IPS DF 6.9 (cell line): ENCODE measurements at places on chromosomes 4 and X.

DNA sequence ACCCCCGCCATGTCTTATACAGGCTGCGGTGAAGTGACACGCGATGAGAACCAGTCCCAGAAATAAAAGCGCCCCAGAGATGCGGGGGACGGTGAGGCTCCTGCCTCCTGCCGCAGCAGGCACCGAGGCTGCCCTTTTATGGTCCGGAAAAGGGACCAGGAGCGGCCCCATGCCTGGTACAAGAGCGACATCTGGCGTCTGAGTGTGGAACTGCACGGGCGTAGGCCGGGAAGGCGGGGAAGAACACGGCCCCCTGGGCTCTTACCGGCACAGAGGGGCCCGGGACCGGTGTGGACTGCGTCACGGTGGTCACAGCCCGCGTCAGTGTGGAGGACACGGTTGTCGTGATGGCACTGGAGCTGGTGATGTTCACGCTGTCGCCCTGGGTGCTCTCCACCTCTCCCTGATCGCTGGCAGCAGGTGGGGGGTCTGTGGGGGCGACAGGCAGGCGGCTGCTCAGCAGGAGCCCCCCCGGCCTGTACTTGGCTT lies 8.9 kb upstream of the RENBP start:
- DNase-seq: no peak

DNA sequence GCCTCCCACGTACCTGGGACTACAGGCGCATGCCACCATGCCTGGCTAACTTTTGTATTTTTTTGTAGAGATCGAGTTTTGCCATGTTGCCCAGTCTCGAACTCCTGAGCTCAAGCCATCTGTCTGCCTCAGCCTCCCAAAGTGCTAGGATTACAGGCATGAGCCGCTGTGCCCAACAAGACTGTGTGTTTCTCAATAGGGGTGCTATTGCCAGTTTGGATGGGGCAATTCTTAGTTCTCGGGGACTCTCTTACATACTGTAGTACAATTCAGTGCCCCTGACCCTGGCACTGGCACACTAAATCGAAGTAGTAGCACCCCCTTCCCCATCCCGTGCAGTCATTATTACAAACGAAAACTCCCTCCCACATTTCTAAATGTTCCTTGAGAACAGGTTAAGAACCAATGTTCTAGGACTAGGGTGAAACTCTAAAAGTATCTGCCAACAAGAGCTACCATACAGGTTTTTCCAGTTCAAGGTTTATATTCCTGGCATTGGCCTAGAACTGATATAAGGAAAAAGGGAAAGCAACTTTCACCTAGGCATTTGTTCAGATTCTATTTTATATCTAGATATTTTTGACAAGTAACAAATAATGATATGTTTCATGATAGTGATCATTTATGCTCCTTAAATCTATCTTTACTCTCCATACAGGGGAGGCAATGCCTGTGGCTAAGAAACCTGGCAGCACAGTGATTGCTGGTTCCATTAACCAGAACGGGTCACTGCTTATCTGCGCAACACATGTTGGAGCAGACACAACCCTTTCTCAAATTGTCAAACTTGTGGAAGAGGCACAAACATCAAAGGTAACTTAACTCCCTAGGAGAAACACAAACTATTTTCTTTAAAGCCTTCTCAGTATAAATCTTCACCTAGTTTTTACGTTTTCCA lies 50.4 kb upstream of the PGAM4 start:
- DNase-seq: no peak

DNA sequence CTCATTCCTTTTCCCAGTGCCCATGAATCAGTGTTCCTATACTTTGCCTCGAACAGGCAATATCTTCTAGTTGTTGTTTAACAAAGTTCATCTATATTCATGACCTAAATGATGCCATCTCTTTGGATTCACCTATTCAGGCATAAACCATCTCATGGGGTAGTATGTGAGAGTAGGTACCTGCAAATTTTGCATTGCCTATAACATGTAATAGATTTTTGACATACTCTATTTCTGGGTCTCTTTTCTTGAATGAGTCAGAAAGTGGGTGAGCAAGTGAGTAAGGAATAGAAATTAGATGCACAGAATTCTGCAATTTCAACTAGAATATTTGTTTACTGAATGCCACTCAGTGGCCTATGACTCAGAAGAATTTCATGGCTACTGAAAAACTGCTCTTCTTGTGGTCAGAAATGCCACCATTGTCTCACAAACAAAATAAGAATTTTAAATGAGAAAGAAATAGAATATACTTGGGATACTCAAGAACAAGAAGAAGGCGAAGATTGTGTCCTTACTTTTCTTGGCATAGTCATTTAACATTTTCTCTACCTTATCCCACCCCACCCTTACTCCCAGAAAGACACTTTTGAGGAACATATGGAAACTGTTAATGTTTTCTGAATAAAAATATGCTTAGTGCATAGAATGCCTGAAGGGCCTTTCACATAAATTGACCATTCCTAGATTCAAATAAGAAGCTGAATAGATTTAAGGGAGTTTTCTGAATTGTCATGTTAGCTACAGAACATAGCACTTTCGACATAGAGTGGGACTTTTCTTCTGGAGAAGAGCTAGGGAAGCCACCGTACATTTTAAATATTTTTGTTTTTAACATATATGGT lies 86.8 kb downstream of the HHIP start:
- DNase-seq: no peak

- DNase-seq: no peak
Observed at GRCh38 chr4:102503831-102504786, 3.0 kb downstream of the NFKB1 start.

DNA sequence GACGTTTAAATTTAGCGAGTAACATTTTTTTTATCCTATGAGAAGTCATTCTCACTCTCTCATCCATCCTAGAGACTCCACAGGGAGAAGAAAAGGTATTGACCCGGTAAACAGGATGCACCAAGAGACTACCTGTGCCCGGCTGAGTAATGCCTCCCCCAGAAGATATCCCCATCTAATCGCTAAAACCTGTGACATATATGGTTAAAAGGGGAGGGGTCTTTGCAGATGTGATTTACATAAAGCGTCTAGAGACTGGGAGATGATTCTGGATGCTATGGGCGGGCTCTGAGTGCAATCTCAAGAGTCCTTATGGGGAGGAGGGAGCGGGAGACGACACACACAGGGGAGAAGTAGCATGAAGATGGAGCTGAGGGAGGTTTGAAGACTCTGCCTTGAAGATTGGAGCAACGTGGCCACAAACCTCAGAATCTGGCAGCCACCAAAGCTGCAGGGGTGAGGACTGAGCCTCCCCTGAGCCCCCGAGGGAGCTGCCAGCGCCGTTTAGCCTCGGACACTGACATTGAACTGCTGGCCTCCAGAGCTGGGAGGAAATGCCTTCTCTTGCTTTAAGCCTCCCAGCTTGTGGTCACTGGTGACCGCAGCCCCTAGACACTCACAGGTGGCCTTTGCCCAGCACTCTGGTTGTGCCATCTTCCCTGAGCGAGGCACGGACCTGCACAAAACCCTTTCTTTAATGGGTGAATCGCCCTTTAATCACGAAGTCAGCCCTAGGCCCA lies 11.2 kb downstream of the ABLIM2 start:
- no peak for DNase-seq
